Thoracic aorta (tissue), 2 donors: ENCODE measurements at places on chromosomes 6 and 20.

- no peak overlapping the region for H3K27ac ChIP-seq
- H3K36me3 ChIP-seq: peaks cover 41% of the 10 kb centered on the region
- no peaks in the 10 kb centered on the region for H3K4me1 ChIP-seq
- DNase-seq: no peak
Measured at GRCh38 chr20:25216199-25216945, 20.9 kb downstream of the ENTPD6 start.

- no peak for DNase-seq
- no peaks in the 10 kb centered on the region for H3K27me3 ChIP-seq
- no peak overlapping the region for H3K27ac ChIP-seq
- H3K4me1 ChIP-seq: peaks cover 21% of the 10 kb centered on the region
- no peak overlapping the region for H3K4me3 ChIP-seq
Measured at GRCh38 chr6:148635070-148635743, 111.6 kb upstream of the UST start.

DNA sequence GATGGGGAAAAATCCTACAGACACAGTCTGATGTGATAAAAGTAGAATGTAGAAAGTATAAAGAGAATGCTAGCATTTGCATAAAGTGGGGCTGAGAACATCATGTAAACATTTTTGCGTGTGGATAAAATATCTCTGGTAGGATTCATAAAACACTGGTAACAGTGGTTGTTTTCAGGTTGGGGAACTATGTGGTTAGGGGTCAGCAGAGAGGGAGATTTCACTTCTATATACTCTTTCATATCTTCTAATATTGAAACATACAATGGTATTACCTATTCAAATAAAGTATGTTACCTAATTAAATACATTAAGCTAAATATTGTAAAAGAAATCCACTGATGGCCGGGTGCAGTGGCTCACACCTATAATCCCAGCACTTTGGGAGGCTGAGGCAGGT is 96.2 kb upstream of the CCDC167 start:
- H3K36me3 ChIP-seq: no peaks in the 10 kb centered on the region
- no peak for DNase-seq
- H3K27ac ChIP-seq: no peak overlapping the region
- H3K27me3 ChIP-seq: no peaks in the 10 kb centered on the region
- no peaks in the 10 kb centered on the region for H3K4me1 ChIP-seq
- H3K4me3 ChIP-seq: no peak overlapping the region

GRCh38 chr6:36924778-36925374 is 29.7 kb upstream of the PI16 start:
- no peaks in the 10 kb centered on the region for H3K27me3 ChIP-seq
- H3K36me3 ChIP-seq: peaks cover 21% of the 10 kb centered on the region
- H3K4me1 ChIP-seq: peaks cover 37% of the 10 kb centered on the region
- no peak for DNase-seq
- H3K4me3 ChIP-seq: no peak overlapping the region
- H3K27ac ChIP-seq: no peak overlapping the region

GRCh38 chr20:48749437-48749836 is 78.4 kb downstream of the PREX1 start:
- no peak overlapping the region for H3K4me3 ChIP-seq
- H3K4me1 ChIP-seq: no peaks in the 10 kb centered on the region
- no peaks in the 10 kb centered on the region for H3K27me3 ChIP-seq
- DNase-seq: no peak
- peaks cover 5% of the 10 kb centered on the region for H3K36me3 ChIP-seq

GRCh38 chr6:162817196-162817595 is 89.4 kb downstream of the PACRG start:
- H3K36me3 ChIP-seq: no peaks in the 10 kb centered on the region
- H3K27ac ChIP-seq: no peak overlapping the region
- DNase-seq: no peak

- no peaks in the 10 kb centered on the region for H3K27me3 ChIP-seq
- H3K4me3 ChIP-seq: no peak overlapping the region
- H3K4me1 ChIP-seq: no peaks in the 10 kb centered on the region
- H3K27ac ChIP-seq: no peak overlapping the region
Measured at GRCh38 chr6:130204322-130204721, 18.4 kb downstream of the SAMD3 start.

DNA sequence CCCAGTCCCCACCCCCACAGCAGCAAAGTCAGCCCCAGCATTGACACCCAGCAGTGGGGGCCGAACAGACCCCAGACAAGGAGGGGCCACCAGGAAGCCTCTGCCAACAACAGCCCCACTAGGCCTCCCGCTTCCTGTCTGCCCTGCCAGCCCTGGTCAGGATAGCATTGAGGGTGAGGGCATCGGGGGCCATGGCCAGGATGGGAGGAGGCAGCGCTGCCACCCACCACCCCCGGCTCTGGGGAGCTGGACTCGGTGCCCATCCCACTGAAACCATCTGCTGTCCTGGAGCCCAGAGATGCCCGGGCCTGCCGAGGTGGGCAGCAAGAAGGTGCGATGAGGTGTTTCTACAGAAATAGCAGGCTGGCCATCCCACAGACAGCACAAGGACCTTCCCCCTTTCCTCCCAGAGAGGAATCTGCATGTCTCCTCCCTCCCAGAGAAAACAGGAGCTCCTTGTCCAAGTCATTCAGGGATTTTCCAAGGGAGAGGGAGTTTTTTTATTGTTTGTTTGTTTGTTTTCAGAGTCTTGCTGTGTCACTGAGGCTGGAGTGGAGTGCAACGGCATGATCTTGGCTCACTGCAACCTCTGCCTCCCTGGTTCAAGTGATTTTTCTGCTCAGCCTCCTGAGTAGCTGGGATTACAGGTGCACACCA is 62.1 kb upstream of the BHLHE23 start:
- H3K36me3 ChIP-seq: no peaks in the 10 kb centered on the region
- H3K4me3 ChIP-seq: no peak overlapping the region
- H3K27me3 ChIP-seq: no peaks in the 10 kb centered on the region
- H3K4me1 ChIP-seq: peaks cover 4% of the 10 kb centered on the region
- DNase-seq: no peak
- H3K27ac ChIP-seq: no peak overlapping the region

GRCh38 chr6:137878486-137879285 is 11.6 kb downstream of the TNFAIP3 start:
- DNase-seq: no peak
- H3K27ac ChIP-seq: no peak overlapping the region
- peaks cover 55% of the 10 kb centered on the region for H3K36me3 ChIP-seq
- no peak overlapping the region for H3K4me3 ChIP-seq
- H3K27me3 ChIP-seq: no peaks in the 10 kb centered on the region

- peaks cover 4% of the 10 kb centered on the region for H3K4me1 ChIP-seq
- no peak within 1 kb of the TSS for H3K27ac ChIP-seq
Measured at GRCh38 chr6:36129941-36130666, at the start of gene MAPK13. MAPK13 (plus strand) TSS chr6:36130513; CDS start chr6:36130583, 70 bp downstream.

DNA sequence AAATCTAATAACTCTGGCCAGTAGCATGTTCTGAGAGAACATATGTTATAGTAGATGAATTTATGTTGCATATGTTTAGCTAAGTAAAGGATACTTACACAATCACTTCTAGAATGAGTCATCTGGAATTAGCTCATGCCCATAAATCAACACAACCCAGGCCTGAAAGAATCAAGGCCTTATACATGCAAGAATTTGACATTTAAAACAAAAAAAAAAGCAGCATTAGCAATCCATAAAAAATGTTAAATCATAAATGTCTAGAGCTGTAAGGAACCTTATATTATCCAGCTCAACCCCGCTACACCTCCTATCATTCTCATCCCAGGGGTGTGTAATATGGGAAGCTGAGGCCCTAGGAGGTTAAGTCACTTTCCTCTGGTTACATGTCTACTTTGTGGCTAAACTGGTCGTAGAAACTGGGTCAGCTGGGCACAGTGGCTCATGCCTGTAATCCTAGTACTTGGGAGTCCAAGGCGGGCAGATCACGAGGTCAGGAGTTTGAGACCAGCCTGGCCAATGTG is 105.2 kb upstream of the CARMIL1 start:
- no peaks in the 10 kb centered on the region for H3K36me3 ChIP-seq
- H3K27ac ChIP-seq: no peak overlapping the region
- H3K4me1 ChIP-seq: peaks cover 55% of the 10 kb centered on the region
- no peak overlapping the region for H3K4me3 ChIP-seq

DNA sequence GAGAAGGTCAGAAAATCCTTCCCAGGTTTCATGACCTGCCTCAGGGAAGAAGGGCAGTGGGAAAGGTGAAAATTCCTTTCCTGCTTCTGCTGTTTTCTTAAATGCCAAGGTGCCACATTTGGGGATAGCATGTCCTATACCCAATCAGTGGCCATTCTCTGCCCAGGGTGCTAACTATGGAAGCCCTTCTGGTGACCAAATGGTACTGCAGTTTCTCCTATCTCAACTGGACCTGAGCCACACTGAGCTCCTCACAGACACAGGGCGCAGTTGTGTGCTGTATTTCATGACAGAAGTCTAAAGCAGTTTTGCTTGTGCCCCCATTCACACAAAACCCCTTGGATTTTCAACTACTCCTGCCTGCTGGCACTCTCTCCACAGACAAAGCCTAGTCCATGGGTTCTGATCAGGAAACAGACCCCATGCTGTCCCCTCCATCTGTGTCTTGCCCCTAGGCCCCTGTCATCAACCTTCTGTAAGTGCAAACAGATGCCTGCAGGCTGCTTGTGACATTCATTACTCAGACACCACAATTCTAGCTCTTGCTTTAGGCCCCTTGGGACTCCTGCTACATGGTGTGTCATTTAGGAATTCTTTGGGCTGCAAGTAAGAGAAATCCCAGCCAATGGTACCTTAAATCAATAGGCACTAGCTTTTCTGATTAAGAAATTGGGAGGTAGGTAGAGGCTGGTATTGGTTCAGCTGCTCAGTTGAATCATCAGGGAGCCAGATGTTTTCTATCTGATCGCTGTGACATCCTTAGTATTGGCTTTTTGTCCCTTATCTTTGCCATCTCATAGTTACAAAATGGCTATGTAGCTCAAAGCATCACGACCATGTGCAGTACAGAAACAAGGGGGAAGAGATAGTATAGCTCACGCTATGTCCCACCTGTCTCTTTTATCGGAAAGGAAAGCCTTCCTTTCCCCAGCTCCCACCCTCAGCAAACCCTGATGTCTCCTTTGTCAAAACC is 147.8 kb downstream of the CD83 start:
- no peak overlapping the region for H3K4me3 ChIP-seq
- no peaks in the 10 kb centered on the region for H3K4me1 ChIP-seq
- no peak overlapping the region for H3K27ac ChIP-seq
- no peaks in the 10 kb centered on the region for H3K36me3 ChIP-seq
- H3K27me3 ChIP-seq: no peaks in the 10 kb centered on the region

GRCh38 chr6:168451805-168452517 is 11.0 kb downstream of the SMOC2 start:
- DNase-seq: no peak
- H3K36me3 ChIP-seq: no peaks in the 10 kb centered on the region
- H3K4me3 ChIP-seq: peak overlapping the region; percentile 17

GRCh38 chr6:44976677-44977641 is 351.2 kb upstream of the RUNX2 start:
- no peak overlapping the region for H3K27ac ChIP-seq
- H3K4me3 ChIP-seq: no peak overlapping the region
